ENCODE measurements at places on chromosomes 3 and 15.

DNA sequence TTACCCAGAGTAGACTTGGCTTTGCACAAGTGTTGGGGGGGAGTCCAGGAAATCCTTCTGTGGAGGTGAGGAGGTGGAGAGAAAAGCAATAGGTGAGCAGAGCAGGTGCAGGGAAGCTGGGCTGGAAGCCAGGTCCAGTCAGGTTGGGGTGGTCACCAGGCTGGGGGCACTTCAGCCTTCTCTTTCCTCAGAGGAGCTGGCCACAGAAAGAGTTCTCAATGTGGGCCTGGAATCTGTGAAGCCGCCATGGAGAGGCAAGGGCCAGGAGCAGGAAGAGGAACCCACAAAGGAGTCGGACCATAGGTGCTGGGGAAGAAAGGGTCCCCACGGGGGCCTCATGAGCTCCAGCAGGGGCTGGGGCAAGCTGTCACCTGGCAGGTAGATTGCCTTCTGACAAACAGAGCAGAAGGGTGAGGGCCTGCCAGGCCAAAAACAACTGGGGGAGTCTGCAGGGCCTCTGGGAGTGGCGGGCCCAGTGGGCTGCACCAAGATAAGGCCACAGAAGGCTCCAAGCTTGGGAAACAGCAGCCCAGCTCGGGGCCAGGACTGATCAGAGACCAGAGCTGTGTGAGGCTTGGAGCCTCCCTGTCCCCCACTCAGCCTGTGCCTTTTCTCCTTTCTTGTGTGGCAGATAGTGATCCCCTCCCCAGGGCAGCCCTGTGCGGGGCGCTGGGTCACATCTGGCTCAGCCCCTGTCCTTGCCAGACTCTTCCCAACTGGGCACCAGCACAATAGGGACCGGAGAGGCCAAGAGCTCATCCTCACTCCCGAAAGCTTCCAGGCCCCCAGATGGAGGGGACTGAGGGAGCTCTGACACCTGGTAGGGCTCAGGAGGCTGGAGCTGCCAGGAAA, 53.0 kb upstream of the FGD5 start:
- no peak for DNase-seq

DNA sequence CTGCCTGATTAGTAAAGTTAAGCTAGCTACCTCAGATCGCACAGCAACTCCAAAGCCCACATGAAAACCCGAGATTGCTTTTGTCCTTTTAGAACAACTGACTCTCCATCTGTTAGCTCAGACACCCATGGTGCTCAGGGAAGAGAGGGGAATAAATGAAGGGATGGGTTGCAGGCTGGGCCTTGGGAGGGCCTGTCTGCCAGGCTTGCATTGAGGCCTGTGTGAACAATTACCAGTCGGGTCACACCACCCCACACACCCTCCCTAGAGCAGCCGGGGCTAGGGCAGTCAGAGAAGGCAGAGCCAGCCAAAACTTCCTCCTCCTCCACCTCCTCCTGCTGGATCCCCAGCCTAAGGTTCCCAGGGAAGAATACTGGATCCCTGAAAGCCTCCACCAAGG, 8.8 kb upstream of the PRKAR2A start:
- no peak for DNase-seq

DNA sequence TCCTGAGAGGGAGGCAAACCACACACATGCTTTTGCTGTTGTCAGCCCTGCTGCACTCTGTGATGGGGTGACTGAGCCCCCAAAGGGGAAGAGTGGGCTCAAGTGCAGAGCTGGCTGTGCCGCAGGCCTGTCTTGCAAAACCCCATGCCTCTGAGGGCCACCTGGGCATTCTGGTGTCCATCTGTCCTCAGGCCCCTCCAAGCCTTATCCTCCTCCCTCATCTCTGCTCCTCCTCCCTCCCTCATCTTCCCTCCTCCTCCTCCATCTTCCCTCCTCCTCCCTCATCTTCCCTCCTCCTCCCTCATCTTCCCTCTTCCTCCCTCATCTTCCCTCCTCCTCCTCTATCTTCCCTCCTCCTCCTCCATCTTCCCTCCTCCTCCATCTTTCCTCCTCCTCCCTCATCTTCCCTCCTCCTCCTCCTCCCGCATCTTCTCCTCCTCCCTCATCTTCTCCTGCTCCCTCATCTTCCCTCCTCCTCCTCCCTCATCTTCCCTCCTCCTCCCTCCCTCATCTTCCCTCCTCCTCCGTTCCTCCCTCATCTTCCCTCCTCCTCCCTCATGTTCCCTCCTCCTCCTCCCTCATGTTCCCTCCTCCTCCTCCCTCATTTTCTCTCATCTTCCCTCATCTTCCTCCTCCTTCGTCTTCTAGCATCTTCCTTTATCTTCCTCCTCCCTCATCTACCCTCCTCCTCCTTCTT, 40.6 kb downstream of the CHDH start:
- no peak for DNase-seq

DNA sequence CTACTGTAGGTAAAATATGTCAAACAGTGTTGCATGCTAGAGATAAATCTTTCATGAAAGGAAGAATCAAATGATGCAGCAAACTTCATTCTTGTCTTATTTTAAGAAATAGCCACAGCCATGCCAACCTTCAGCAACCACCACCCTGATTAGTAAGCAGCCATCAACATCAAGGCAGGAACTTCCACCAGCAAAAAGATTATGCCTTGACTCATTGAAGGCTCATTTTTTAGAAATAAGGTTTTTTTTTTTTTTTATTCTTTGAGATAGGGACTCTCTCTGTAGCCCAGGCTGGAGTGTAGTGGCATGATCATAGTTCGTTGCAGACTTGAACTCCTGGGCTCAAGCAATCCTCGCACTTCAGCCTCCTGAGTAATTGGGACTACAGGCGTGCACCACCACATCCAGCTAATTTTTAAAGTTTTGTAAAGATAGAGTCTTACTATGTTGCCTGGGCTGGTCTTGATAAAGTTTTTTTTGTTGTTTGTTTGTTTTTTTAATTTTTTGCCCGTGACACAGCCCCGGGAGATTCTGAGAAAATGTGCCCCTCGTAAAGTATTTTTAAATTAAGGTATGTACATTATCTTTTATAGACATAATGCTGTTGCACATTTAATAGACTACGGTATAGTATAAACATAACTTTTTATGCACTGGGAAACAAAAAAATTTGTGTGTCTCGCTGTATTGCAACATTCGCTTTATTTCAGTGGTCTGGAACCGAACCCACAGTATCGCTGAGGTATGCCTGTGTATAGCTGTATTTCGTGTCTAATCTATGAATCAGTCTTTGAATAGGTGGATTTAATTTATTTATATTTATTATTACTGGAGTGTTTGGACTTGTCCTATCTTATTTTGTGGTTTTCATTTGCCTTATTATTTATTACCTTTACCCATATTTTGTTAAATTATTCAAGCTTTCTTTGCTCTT, 23.3 kb downstream of the SNRK start:
- DNase-seq = no peak

DNA sequence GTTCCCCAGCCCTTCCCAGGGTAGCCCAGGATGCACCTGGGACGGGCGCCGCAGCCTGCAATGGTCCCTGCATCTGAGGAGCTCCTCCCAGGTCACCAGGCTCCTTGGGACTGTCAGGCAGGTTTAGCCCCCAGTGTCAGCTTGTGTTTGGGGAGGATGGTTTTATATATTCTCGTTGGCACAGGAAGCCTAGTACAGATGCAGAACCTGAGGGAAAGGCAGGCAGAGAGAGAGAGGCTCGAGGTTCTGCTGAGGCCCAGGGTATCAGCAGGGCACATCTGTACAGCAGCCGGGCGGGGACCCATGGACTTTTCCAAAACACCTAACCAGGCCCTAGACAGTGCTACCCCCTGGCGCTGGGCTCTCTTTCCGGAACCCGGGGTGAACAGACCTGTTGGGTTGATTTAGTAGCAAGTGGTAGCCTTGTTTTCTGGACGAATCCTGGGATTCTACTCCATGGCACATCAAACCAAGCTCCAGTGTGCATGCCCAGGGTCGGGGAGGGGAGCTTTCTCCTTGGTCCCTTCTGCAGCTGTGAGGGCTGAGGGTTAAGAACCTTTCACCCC, 8.6 kb downstream of the PAK6 start:
- DNase-seq = no peak

Data from activated gamma-delta T cell treated with anti-CD3 and anti-CD28 coated beads, Interleukin-2, amount 50 U/mL, for 16 hours (primary cell).